ENCODE measurements at places on chromosomes 6 and 20. TPM values are rescaled to one million over a fixed set of nuclear protein-coding genes. Genes with fewer than 3 reads are reported as not detected.
A peak's percentile ranks its signal among the peaks of the same experiment; 100 is the strongest.

Gene BTNL2
- not detected for total RNA-seq

Gene NT5E
- 29.0 TPM for total RNA-seq

Gene PI16
- 6.1 TPM for total RNA-seq

Gene RRAGD
- 3.2 TPM for total RNA-seq

Gene LY6G5B
- total RNA-seq = 17.2 TPM

Gene FAM83B
- 17.5 TPM for total RNA-seq

Gene GNAS-AS1
- 1.0 TPM for total RNA-seq

Gene MAFB
- total RNA-seq = 3.8 TPM

Gene GPR6
- not detected for total RNA-seq

Gene ZNF311
- 1.8 TPM for total RNA-seq

Gene TNFRSF6B
- 19.7 TPM for total RNA-seq

DNA sequence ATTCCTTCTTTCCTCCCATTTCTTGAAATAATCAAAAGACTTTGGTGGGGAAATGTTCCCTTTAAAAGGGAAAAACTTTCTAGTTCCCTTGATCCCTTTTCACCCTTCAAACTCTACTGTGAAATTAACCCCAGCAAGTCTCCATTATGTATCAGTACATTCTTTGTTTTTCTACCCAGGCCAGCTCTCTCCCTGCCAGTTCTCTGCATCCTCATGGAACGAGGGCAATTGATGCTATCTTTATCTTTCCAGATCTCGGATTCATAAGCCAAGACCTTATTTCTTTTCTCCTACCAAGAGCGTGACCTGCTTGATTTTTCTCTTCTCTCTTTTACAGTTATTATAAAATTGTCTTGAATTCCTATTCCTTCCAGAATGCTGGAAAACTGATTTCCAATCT is 75.8 kb downstream of the ADGRB3 start:
- no peak for DNase-seq

GRCh38 chr6:90715093-90715655 is 128.3 kb upstream of the MAP3K7 start:
- DNase-seq = no peak

- DNase-seq = no peak
Measured at GRCh38 chr20:25280574-25281535, 33.0 kb downstream of the PYGB start.

- DNase-seq = no peak
Measured at GRCh38 chr20:32945710-32946221, 58.5 kb downstream of the SUN5 start.

DNA sequence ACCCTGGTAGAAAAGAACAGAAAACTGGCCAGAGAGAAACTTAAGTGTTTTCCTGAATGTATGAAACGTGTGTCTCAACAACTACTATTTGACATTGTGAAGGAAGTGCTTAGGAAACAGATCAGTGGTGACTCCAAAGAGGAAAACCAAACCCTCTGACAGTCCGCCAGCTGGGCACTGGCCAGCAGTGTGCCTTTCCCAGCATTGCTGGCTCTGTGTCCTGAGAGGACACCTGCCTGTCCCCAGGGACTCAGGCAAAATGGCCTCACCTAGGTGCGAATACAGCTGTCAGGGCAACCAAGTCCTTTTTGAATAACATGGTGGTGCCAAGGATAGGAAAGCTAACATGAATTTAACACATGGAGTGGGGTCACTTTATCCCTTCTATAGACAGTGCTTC is 72.5 kb downstream of the NDUFAF5 start:
- no peak for DNase-seq

- DNase-seq = no peak
Measured at GRCh38 chr6:36083446-36083845, 46.9 kb upstream of the MAPK13 start.

DNA sequence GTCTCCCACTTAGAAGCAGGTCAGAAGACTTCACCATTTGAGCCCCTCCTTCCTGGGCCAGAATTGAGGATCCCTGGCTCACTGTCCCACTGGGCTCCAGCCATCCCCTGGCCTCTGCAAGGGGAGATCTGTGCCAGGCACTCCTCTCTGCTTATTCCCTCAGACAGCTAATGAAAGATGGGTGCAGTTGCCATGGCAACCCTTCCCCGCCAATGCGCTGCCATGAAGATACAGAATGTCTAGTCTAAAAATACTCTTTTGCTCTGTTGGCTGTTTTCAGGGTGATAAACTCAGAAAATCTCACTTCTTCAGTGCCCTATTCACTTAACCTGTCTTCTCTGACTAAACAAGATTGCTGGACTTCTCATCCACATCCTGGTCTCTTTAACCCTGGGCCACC is 13.6 kb upstream of the TTLL2 start:
- no peak for DNase-seq

DNA sequence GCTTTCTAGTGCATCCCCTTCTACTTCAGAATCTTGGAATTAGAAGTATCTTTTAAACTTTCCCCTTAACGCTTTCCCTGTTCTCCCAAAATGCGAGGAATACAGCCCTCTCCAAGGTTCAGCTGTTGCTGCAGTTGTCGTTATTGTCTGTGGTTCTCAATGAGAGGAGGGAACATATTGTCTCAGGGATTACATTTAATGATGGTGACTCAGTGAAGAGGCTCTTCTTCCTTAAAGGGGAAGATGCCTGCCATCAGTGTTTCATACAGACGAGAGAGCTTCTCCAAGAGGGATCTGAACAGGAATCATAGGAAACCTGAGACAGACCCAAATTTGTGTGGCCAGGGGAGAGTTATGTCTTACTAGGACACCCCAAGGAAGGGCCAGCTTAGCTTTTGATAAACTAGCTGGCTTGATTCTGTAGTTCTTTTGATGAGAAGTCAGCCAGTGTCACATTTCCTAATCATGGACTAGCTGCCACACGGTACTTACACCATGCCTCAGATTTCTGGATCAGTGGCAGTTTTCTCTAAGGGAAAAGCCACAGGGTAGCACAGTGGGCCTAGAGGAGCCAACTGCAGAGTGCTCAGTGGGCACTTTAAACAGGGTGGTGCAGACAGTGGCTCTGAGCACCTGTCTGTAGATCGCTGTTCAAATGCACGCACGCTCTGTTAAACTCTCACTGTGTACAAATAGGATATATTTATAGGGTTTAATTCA is 59.7 kb upstream of the TMEM181 start:
- no peak for DNase-seq

- DNase-seq = no peak
Measured at GRCh38 chr6:4607793-4608192, 168.4 kb upstream of the CDYL start.

DNA sequence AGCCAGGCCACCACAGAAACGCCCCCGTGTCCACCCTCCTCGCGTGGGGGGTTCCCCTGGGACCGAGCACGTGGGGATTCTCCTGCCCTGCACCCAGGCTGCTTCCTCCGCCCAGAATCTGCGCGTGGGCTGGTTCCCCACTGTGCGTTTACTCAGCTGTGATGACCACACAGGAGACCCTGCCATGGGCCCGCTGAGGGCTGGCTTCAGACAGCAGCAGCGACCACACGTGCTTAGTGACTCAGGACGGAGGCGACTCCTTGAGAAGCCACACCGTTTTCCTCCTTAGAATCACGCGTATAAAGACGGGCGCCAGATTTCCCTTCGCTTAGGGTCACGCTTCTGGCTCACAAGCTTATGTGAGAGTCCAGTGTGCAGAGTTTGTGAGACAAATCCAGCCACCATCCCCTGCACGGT is 63.9 kb upstream of the PDE10A start:
- DNase-seq = no peak

GRCh38 chr6:104322841-104323240 is 536.9 kb downstream of the HACE1 start:
- no peak for DNase-seq

GRCh38 chr6:3737149-3737830 is 14.2 kb downstream of the PXDC1 start:
- no peak for DNase-seq

DNA sequence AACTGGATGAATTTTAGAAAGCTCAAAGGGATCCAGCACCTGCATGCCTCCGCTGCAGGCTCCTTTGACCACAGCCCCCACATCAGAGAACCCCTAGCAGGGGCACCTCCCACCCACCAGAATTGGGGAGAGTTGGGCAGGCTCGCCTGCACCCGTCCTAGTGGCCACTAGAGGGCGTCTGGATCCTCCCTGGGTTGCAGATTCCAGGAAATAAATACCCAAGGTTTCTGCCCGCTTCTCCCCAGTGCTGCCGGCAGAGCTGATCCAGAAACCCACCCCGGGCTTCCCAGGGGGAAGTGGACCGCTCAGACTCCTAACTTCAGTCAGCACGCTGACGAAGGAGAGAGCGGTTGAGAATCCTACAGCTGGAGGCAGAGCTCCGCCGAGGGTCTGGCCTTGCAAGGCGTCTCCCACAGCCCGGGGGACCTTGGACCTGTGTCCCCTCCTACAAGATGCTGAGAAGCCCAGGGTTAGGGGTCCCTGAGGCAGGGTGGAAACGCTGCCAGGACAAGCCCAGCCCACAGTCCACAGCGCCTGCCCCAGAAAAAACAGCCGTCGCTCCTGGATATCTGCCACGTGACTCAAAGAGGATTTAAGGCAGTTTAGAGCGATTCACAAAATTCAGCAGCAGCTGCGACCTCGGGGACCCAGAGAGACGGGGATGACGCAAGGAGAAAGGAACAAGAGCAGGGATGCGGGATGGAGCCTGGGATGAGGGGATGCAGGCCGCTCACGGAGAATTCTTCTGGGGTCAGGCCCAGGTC is 32.6 kb upstream of the PHACTR3 start:
- peak; percentile 71 for DNase-seq

GRCh38 chr20:48025661-48026060 is 240.4 kb upstream of the SULF2 start:
- no peak for DNase-seq

DNA sequence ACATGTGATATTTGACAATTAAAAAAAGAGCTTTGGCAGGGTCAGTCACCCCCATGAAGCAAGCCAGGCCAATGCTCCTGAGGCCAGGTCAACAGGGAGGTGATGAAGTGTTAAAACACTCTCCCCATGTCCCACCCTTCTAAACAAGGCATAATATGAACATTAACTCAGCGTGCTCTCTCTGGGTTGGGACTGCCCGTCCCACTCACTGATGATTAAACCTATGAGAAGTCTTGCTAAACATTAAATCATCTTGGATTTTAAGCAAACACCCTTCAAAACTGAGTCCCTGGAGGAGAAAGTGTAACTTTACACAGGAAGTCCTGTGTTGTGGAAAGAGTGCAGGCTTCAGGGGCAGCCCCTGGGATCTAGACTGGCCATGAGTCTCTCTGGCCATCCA is 558.5 kb downstream of the CD83 start:
- DNase-seq = no peak

DNA sequence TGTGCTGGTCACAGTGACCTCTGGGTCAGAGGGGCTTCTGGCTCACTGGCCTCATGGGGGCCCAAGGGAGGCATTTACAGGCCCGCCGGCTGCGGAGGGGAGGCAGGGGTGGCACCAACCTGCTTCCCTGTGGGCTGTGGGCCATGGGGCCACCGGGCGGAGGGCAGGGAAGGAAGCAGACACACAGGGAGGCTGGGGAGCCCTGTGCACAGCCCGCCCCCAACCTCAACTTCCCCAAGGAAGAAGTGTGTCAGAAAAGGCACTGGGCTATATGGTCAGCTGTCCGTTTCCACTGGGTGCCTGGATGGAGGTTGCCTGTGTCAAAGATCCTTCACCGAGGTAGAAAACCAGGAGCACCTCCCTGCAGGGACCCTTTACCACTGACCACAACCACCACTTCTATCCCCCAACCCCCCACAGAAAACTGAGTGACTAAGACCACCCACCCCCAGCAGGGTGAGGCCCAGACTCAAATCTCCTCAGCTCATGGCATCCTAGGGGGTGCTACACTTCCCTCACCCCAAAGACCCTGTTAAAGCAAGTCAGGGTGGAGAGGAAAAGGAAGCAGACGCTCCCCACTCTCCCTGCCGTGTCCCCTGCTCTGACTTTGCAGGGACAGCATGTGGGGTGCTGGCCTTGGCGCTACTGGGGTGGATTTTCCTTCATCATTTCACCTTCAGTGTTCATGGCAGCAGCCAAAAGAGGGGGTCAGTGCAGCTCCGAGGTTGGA is 5.6 kb downstream of the CST3 start:
- peak; percentile 47 for DNase-seq

GRCh38 chr6:135412761-135413160 is 84.8 kb downstream of the AHI1 start:
- no peak for DNase-seq

GRCh38 chr6:610882-611281 is 46.0 kb downstream of the HUS1B start:
- DNase-seq = no peak

DNA sequence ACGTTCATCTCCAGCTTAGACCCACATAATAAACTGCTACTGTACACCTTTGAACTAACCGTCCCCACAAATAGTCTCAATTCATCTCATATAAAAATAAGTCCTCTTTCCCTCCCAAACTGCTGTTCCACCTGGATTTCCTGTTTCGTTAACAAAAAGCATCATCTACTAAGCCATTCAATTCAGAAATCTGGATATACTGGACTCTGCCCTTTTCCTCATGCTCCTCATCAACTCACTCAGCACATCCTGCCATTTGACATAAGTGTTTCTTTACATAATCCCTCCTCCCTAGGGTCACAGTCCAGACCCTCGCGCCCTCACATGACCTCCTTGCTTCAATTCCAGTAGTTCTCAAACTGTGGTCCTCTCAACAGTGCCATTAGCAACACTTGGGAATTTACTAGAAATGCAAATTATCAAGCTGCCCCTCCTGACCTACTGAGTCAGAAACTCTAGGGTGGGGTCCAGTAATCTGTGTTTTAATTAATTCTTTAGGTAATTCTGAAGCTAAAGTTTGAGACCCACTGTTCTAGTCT is 4.5 kb downstream of the MKKS start:
- DNase-seq = peak; percentile 46

DNA sequence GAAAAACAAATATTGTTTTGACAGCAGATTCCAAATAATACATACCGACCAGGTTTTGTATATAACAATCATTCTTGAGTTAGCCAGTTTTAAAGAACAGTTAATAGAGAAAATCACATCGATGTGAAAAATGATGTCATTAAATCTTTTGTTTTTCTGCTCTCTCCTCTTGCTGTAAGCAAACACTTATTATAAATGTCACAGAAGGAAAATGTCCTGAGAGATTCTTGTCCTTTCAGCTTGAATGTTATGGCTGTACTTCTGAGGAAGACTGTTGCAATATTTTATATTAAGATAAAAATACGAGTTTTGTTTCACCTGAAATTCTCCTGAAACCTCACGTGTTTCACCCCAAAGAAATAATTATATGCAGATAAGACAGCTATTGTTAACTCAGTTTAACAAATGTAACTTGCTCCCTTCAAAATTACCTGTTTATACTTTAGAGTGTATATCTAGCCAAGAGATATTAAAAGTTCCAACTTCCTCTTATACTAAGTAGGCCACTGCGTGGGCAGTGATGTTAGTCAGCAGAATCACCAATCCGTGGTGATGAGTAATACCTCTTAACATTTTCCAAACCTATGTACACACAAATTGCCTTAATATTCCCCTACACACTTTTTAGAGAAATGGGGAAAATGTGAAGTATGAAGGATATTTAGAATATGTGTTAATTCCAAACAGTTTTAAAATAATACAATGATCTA is 1111.4 kb upstream of the CITED2 start:
- DNase-seq = no peak

GRCh38 chr6:25411316-25411950 is 132.3 kb downstream of the CARMIL1 start:
- no peak for DNase-seq

- no peak for DNase-seq
Measured at GRCh38 chr6:5089481-5090438, 4.6 kb downstream of the PPP1R3G start.

- DNase-seq = no peak
Measured at GRCh38 chr20:24503352-24503931, 34.0 kb downstream of the SYNDIG1 start.

- no peak for DNase-seq
Measured at GRCh38 chr6:169144356-169144755, 109.3 kb downstream of the THBS2 start.
